ENCODE measurements at places on chromosomes 11 and 22.

DNA sequence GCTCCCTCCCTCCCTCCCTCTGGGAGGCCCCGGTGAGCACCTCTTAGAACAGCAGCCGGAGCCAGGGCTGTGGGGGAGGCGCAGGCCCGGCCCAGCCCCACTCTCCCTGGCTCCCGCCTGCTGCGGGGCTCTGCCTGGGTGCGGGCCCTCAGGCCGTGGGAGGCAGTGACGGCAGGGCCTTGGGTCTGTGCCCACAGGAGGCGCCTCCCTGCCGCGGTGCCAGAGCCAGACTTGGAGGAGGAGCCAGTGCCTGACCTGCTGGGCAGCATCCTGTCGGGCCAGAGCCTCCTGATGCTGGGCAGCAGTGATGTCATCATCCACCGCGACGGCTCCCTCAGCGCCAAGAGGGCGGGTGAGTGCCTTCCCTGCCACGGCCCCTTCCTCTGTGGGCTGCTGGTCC, 9.5 kb downstream of the IRF7 start:
- DNase-seq = no peak

- DNase-seq = peak; percentile 31
Measured at GRCh38 chr22:24894998-24895397, 51.5 kb downstream of the LHFPL7 start.

GRCh38 chr11:78706551-78706950, 131.9 kb upstream of the NARS2 start:
- DNase-seq = no peak

DNA sequence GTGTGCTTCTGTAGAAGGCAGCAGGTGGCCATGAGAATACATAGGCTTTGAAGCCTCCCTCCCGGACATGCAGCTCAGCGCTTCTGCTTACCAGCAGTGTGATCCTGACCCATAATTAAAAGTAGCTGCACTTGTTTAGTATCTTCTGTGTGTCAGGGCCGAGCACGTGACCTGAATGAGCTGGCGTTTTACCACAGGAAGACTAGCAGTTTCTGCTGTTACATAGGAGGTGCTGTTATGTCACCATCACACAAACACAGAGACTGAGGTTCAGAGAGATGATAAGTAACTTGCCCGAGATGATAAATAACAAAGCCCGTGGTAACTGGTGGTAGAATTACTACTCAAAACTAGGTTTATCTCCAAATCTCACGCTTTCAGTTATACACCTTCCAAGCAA, 329.5 kb downstream of the OPCML start:
- no peak for DNase-seq

DNA sequence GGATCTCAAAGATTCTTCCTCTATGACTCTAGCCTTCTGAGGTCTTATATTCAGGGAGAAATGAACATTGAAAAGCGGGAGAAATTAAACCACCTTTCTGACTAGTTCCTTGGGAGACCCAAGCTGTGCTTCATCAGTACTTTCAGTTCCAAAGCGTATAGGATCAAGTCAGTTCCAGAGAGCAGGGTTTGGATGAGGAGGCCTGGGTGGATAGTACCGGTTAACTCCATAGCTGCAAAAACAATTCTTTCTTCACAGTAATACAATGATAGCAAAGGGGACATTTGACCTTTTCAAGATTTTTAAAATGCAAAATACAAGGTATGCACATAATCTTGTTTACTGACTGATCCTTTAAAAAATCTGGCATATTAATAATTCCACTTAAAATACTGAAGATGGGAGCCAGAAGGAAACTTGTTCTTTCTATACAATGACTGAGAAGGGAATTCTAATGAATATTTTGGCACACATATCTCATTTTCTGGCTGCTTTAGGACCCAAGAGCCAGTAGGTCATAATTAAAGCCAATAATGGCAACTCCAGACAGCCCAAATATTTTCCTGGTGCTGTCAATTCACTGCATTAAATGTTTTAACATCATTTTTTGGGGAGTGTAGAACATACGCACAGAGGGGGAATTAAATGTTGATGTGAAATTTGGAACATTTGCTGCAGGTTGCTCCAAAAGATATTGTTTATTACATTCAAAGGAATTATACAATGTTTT, 16.0 kb downstream of the ADM start:
- DNase-seq = no peak

DNA sequence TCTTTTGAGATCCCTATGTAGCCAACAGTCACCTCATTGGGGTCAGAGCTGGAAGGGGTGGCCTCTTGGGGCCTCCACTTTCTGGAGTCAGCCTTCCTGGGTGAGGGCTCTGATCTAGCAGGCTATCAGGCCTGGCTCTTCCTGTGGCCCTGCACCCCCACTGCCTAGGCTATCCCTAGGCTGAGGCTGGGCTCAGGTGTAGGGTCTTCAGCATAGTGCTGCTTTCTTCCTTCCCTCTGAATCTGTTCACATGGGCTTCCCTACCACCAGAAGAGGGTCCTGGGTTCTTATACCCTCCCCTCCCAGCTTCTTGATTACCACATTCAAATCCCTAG, 456 bp upstream of the SPI1 start:
- no peak for DNase-seq

DNA sequence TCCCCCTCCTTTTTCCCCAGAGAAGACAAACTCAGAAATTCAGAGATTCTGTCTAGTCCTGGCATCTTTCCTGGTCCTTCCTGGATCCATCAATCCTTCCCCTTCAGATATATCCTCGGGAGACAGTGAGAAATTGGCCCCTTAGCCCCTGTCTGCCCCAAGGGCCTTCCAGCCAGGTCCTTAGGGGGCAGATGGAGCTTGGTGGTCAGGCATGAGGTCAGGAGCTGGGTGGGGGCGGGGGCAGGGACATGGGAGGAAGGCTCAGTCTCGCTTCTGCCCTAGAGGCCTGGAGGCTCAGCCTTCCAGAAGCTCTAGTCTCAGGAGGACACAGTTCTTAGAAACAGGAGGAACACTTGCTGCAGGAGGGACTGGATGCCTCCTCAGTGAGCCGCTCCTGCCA, 207.7 kb upstream of the TBCEL start:
- no peak for DNase-seq

- DNase-seq = no peak
Measured at GRCh38 chr11:108835624-108836023, 170.8 kb downstream of the DDX10 start.

GRCh38 chr11:34633990-34634693, 13.2 kb downstream of the EHF start:
- DNase-seq = peak; percentile 64

DNA sequence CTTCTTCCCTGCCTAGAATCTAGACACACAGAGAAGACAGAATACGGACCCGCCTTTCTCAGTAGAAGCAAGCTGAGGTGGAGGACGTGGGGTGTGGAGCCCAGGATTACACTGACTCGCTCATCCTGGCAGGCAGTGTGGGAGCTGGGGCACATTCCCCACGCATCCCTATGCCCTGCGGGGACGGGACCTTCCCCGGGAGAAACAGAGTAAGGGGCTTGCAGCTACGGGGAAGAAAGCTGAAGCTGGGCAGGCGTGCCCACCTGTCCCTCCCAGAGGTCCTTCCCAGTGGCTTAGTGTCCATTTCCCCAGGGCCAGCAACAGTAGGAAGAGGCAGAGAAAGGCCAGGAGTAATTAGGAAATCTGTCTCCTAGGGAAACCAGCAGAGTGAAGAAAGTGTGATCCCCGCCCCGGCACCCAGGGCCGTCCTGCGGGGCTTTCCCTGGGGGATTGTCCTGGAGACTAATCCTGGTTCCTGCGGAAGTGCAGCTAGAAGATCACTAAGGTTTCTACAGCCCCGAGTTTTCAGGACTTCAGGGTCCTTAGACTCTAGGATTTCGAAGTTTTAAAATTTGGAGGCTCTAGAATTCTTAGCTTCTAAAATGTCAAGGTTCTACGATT, 7.8 kb downstream of the DNAJB13 start:
- no peak for DNase-seq

DNA sequence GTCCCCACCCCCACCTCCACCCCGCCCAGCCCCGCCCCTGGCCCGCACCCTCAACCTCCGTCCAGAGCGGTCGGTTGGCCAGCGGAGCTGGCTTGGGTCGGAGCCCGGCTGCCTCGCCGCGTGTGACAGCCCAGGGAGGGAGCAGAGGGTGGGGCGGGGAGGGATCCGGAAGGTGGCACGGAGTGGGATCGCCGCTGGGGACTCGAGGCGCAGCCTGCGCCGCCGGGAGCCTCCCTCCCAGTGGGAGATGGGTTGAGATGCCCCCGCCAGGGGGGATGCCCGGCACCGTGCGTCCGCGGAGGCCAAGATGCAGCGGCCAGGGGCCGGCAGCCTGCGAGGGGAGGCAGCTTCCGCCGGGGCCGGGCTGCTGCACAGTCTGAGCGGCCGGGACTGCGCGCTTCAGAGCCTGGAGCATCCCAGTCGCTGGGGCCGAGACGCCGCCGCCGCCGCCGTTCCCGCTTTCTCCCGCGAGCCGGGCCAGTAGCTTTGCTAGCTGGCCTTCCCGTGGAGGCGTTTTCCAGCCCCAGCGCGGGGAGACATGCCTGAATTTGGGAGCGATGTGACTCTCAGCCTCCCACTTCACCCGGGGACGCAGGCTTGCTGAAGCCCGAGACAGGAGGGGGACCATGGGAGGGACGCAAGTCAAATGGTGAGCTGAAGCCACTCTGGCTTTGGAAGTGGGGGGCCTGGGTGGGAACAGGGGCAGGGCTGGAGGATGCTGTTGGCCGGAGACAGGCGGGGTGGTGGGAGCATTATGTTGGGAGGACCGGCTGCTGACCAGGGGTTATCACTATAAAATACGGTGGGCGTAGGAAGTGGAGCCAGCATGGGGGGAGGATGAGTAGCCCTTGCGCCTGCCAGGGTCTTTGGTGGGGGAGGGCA, 40.2 kb downstream of the DIXDC1 start:
- DNase-seq = no peak

- no peak for DNase-seq
Measured at GRCh38 chr11:84255483-84255882, 969.3 kb upstream of the CCDC90B start.

GRCh38 chr22:22074634-22075381, 92.2 kb upstream of the TOP3B start:
- no peak for DNase-seq

GRCh38 chr22:34111210-34111824, 191.0 kb upstream of the LARGE1 start:
- DNase-seq = peak; percentile 35

GRCh38 chr11:86115542-86116385, 46.9 kb upstream of the PICALM start:
- no peak for DNase-seq

DNA sequence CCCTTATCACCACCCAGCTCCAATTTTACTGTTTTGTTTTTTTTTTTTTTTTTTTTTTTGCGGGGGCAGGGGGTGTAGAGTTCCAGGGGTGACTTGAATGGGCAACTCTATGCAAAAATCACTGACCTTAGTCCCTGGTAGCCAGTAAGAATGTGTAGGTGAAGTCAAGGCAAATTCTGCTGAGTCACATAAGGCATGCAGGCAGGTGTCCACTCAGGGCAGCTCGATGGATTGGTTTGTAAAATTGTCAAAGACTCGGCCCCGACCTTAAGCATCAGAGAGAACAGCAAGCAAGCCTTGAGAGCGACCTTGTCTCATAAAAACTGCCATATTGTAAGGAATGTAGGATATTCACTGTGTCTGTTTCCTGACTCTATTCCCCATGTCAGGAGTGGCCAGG, 151.3 kb upstream of the SEZ6L start:
- DNase-seq = no peak

- DNase-seq = no peak
Measured at GRCh38 chr22:24330636-24331035, 60.0 kb downstream of the SPECC1L start.

DNA sequence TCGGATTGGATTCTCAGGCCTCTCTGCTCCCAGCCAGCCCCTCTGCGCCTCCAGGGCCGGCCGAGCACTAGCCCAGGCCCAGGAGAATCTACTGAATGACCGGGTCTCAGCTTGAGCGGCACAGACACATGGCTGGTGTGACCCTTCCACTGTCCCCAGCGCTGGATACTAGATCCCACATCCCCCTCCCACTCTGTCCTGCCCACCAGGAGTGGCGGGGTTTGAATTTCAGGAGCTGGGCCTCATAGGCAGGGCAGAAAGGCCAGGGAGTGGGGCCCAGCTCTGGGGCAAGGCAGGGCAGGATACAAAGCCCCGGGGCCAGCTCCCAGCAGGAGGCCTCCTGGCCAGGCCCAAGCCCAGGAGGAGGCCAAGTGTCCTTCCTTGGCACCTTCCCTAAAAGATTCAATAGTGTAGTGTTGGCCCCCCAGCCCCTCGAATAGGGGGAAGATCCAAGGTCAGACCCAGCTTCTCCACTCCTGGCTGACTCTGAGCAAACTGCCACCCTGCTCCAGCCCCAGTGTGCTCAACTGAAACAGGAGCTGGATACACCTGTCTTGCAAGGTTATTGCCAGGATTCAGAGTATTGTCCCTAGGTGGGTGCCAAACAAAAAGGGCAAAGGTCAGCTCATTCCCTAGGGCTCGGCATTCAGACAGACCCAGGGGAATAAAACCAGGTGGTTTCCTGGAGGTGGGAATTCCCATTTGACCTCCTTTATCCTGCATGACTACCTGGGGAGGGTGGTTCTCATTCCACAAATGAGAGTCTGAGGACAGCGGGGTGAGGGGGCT, 22.5 kb upstream of the TCF20 start:
- no peak for DNase-seq

GRCh38 chr22:24521791-24522245, 26.7 kb downstream of the UPB1 start:
- DNase-seq = peak; percentile 67

GRCh38 chr22:39487826-39488520, 14.1 kb upstream of the MIEF1 start:
- DNase-seq = no peak

DNA sequence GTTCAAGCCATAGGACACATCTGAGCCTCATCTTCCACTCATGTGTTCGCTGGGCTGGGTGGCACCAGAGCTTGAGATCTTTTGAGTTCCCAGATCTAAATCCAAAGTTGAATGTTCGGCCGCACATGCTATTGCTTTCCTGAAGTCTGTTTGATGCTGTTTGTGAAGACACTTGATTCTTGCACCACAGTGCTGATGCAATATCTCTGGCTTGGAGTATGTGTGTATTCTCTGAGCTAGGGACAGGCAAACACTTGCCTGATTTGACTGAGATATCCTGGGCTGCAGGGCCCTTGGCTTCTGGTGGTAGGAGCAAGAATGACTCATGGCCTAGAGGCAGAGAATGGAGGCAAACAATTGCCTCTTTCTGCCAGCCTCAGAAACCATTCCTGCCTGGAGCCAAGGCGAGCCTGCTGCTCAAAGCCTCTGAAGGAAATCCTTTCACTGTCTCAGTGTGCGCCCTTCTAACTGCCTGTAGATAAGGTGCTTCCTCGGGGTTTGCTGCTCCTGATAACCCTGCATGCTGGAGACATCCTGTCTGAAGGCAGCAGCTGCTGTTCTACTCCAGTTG, 73.0 kb downstream of the CYB5R2 start:
- no peak for DNase-seq

- DNase-seq = no peak
Measured at GRCh38 chr11:35419184-35419829, at the start of gene SLC1A2. SLC1A2 (minus strand) TSS chr11:35419558; CDS start chr11:35418966, 592 bp downstream.

- DNase-seq = peak; percentile 50
Measured at GRCh38 chr22:43996170-43996980, 27.7 kb upstream of the PARVB start.

DNA sequence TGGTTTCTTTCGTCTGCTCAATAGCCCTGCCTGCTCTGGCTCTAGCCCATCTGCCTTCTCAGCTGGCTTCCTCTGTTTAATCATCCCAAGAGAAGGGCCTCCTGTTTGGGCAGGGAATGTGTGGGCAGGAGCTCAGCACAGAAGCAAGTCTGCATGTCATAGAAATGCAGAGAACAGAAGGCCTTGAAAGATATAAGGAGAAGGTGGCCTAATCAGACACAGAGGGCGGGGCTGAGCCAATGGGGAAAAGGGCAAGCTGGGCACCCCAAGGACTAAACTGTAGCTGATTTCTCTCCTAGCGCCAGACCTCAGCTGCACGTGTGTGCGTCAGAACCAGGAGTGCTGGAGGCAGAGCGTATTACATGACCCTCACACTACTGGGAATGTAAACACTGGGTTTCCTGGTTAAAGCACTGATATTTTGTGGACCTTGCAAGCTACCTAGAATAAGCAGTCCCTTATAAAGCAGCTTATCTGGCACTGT, 7.6 kb upstream of the CCKBR start:
- no peak for DNase-seq

Data from MM.1S (cell line).